ENCODE measurements at places on chromosomes 12 and 14.

DNA sequence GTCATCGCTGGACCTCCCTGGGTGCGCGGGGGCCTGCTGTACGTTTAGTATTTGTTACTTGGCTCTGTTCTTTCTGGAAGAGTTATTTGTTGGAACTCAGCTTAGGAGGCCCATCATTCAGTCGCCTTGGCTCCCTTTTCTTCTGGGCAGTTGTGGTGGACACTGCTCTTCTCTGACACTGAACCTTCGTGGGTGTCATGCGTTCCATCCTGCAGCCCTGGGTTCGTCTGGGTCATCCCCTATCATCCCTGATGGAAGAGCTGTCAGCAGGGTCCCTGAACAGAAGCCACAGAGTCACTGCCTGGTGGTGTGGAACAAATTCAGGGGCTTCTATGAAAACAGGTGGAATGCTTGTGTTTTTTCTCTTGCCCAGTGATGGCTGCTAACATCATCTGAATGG lies 52.9 kb upstream of the SCN8A start:
- no peak for DNase-seq

- no peak for DNase-seq
Measured at GRCh38 chr14:35412272-35413056, 7.9 kb upstream of the NFKBIA start.

DNA sequence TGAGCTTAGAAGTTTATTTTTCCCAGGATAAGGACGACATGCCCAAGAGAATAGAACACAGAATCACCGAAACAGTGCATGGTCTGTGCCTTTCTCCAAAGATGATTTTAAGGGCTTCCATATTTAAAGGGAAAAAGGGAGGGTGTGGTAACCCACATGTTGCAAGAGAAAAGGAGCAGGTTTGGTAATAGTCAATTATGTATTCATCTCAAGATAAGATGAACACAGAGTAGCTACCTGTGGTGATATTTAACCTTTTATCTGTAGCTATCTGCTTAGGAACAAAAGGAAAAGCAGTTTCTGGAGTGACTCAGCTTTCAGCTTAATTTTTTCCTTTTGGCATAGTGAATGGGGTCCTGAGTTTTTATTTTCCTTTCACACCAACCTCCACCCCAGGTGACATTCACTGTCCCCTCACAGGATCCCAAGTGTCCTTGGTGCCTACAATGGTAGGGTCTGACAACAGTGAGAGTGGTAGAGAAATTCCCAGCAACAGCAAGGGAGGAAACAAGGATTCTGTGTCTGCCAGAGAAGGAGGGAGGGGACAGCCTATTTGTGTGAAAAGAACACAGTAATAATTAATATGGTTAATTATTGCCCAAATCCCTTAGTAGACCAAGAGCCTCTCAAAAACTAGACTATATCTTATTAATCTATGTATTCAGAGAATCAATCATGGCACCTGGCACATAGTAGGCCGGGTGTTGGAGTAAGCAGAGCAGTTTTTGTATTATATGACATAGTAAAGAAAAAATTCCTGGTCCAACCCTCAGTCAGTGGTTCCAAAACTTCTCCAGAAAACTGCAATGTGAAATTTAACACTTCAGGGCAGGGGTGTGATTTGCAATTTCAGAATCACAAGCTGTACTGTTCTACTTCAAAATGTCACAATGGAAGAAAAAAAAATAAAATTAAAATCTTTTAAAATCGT lies 154.5 kb downstream of the PHLDA1 start:
- DNase-seq, result no peak

GRCh38 chr12:6383572-6384498 lies at the start of gene LTBR:
LTBR (plus strand) TSS chr12:6384162; CDS start chr12:6384359, 197 bp downstream.
- DNase-seq, result peak; percentile 93

GRCh38 chr12:14988035-14988434 lies 15.2 kb downstream of the PDE6H start:
- DNase-seq, result no peak

GRCh38 chr12:16552301-16552700 lies 53.7 kb downstream of the LMO3 start:
- DNase-seq, result no peak

- no peak for DNase-seq
Measured at GRCh38 chr12:109686523-109686922, 27.1 kb upstream of the FAM222A start.

GRCh38 chr12:20150835-20151422 lies 217.4 kb upstream of the PDE3A start:
- DNase-seq, result no peak

DNA sequence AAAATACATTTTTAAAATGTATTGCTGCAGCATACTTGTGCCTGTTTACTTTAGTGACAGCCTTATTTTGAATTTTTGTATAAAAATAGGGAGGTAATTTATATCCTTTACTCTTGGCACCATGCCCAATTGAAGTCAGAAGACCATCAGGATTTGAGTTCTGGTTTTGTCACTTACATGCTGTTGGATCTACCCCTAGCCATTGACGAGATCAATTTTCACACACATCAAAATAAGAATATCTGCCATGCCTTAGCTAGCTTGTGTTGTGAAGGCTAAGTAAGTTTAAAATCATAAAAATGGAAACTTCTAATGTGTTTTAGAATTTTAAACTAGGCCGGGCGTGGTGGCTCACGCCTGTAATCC lies 381.8 kb downstream of the KCNH5 start:
- DNase-seq, result no peak

- no peak for DNase-seq
Measured at GRCh38 chr14:62674563-62675237, 370.6 kb downstream of the KCNH5 start.

DNA sequence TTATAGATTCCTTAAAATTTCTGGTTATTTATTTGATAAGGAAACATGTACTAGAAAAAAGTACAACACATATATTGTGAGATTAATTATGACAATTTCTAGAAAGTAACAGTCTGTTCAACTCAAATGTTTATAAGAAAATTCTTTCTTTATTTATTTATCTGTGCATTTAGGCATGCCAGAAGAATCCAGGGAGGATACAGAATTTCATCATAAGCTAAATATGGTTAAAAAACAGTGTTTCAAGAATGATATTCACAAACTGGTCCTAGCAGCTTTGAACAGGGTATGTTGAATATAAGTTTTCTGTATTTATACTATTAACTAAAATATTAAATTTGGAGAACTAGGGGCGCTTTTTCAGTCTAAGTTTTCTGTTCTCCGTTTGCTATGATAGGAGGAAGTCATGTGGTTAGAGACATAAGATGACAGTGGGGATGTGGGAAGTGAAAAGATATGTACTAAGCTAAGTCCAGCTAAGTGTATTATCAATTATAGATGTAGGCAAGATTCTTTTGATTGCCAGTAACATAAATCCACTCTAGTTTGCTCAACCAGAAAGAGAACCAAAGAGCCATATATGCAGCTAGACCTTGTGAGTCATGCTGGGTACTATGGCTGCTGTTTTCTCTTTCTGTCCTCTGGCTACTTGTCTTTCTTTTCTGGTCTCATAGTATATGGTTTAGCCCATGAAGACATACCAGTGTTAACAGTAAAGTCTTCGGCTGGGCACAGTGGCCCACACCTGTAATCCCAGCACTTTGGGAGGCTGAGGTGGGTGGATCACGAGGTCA lies 39.0 kb downstream of the LRRK2 start:
- no peak for DNase-seq

- DNase-seq, result peak; percentile 54
Measured at GRCh38 chr12:111386885-111387284, 18.0 kb upstream of the PHETA1 start.

- DNase-seq, result peak; percentile 33
Measured at GRCh38 chr14:88005978-88006851, 1.3 kb downstream of the GPR65 start.

- DNase-seq, result no peak
Measured at GRCh38 chr12:128353301-128353700, 86.3 kb downstream of the TMEM132C start.

DNA sequence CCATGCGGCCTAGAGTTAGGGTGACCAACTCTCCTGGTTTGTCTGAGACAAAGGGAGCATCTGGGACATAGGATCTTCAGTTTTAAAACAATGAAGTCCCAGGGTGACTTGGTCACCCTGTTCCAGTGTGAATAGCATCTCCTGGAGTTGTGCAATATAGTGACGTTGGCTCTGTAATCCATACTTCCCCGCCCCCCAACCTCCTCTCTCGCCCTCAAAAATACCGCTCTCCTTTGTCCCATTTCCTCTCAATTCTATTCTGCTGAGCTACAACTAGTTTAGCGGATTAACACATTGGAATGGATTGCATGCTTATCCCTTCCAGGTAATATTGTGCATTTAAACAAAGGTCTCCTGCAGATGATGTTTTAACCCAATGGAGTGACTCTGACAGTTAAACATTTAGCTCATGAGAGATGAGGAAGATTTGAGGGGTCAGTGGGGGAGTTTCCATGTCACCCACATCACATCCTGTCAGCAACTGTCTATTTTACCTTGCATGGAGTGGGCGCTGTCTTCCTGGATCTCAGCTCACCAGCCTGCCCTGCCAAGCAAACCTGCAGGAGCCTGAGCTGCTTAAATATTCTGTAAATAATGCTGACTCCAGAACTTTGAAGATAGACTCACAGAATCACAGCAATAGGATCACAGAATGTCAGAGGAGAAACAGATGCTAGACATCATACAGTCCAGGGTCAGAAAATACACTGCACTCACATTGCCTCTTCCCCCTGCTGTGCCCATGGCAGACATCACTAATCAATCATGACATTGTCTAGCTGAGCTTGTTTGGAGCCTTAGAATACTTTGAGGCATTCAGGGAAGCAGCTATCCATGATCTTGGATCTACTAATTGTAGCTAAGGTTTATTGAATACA lies 43.0 kb downstream of the MAP1LC3B2 start:
- DNase-seq, result no peak

All from fibroblast of skin of scalp (primary cell).